ENCODE measurements at places on chromosomes 6 and 20.

GRCh38 chr6:113018351-113019151, 671.4 kb downstream of the RFPL4B start:
- DNase-seq: no peak

DNA sequence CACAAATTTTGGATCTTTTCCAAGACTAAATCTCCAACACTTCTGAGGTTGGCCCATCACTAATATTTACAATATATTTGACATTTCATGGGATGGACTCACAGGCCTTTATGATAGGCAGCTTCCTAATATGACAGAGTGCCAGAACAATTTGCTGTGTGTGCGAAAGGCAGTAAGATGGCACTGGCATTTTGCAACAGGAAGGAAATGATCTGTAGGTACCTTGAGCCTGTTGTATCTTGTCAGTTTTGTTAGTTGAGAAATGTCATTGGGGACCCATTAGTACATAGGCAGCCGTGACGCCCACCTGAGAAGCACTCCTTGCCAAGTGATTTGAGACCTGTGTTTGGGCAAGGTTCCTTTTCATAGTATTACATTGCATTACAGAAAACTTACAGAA, 153.4 kb upstream of the HEY2 start:
- no peak for DNase-seq

DNA sequence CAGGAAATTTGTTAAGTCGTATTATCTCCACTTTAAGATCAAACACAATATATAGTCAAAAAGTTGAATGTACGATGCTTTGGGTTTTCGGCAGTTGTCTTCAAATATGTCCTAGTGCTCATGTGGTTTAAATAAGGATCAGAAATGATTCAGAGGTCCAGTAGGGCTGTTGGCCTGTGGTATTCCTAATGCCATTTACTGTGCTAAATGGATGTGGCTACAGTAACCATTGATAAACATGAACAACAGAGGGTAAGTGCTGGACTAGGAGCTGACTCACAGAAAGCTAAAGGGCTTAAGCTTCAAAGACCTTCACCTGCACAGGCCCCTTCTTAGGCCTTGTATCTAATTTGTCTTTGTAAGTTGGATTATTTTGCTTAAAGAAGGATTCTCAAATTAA, 80.5 kb upstream of the TPD52L1 start:
- no peak for DNase-seq

DNA sequence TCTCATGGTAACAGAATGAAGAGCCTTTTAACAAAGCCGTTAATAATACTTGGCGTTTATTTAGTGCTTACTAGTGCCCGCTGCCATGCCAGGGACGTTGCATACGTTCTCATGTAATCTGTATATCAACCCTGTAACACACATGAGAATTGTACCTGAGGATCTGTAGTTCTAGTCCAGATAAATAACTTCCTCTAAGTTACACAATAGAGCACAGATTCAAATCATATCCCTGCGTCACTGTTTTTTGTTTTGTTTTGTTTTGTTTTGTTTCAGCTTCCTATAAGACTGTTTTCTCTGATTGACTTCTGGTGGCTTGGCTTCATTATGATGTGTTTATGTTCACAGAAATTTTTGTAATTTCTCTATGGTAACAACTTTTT, 553 bp downstream of the ZSCAN16 start:
- DNase-seq: no peak

GRCh38 chr6:71721642-71722041, 164.7 kb upstream of the RIMS1 start:
- no peak for DNase-seq

Measured in spleen (tissue), 13 donors.